Endodermal cell (in vitro differentiated cells): ENCODE measurements at places on chromosomes 3 and 15. TPM values are rescaled to one million over a fixed set of nuclear protein-coding genes. Genes with fewer than 3 reads are reported as not detected.

DNA sequence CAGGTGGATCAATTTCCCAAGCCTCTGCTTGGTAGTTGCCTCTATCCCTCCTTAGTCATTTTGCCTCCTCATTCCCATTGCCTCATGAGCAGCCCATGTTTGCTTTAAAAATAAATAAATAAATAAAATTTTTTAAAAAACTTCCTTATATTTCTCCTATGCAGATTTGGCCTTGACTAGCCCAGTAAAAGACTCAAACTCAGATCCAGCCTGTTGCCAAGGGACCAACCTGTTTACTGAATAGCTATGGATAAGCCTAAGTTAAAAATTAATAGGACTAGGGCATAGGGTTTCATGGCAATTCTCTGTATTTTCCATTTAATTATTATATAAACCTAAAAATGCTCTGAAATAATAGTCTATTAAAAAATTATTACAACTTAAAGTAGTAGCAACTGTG lies 384.4 kb downstream of the RSL24D1 start:
- no peak for DNase-seq

DNA sequence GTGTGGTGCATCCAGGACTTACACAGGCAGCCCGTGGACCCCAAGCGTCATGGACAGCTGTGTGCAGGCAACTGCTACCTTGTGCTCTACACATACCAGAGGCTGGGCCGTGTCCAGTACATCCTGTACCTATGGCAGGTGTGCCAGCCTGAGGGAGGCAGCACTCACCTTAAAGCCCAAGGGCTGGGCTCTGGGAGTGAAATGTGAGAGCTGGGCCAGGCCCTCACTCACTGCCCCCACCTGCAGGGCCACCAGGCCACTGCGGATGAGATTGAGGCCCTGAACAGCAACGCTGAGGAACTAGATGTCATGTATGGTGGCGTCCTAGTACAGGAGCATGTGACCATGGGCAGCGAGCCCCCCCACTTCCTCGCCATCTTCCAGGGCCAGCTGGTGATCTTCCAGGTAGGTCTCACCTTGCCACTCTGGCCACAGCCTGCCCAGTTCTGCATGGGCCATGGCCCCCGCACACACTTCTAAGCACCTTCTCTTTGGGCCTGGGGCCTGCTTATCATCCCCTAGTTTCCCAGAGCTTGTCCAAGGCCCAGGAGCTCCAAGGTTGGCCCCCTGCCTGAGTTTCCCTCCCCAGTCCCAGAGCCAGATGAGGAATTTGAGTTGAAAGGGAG lies 11.0 kb downstream of the VILL start:
- DNase-seq: peak; percentile 88

- no peak for DNase-seq
These were observed 47.4 kb downstream of the TJP1 start for GRCh38 chr15:29774900-29775299.

Gene CPLX3
- not detected in 2 replicates for total RNA-seq

Gene IGSF10
- total RNA-seq: 0.12 to 0.24 TPM (median 0.19 TPM) in 3 replicates

GRCh38 chr15:53525894-53526293 lies 233.6 kb downstream of the WDR72 start:
- DNase-seq: no peak
